Ureter (tissue), 1 donor: ENCODE measurements at places on chromosomes 4 and X.

DNA sequence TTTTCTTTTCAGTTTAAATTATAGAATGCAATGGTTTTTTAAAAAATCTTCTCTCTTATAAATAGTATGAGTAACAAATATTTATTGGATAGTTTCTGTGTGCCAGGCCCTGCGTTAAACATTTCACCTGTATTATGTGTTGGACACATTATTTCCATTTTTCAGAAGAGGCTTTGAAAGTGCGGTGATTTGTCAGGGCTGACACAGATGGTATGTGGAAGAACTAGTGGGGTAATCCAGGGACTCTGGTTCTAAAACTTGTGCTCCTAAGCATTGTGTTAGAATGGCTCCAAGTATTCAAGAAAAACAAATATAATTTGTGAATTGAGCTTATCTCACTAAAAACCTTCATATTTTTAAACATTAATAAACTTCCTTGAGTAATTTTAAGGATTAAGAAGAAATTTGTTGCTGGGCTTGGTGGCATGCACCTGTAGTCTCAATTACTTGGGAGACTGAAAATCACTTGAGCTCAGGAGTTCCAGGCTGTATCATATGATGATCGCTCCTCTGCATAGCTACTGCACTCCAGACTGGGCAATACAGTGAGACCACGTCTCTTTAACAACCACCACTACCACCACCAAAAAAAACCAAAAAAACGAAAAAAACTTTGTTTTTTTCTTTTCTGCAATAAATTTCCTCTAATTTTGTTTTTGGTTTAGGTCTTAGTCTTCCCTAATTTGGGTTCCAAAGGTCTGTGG, 40.0 kb downstream of the RAPGEF2 start:
- no peak for DNase-seq

- DNase-seq, result no peak
Measured at GRCh38 chr4:72186714-72187113, 154.9 kb downstream of the NPFFR2 start.

- no peak for DNase-seq
Measured at GRCh38 chr4:4595252-4595651, 53.4 kb upstream of the STX18 start.

DNA sequence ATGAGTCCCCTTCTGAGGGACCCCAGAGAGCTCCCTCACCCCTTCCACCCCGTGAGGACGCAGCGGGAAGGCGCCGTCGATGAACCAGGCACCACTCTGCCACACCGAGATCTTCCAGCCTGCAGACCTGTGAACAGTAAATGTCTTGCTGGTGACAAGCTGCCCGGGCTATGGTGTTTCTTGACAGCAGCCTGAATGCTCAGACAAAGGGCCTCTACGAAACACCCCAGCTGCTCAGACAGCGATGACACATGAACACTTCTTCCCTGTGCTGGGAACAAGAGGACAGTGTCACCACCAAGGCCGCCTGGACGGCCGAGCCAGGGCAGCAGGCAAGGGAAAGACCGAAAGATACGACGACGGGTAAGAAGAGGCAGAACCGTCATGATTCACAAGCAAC, 30.6 kb upstream of the GTPBP6 start:
- no peak for DNase-seq

- DNase-seq, result no peak
Measured at GRCh38 chr4:85370400-85371032, 104.4 kb upstream of the ARHGAP24 start.

DNA sequence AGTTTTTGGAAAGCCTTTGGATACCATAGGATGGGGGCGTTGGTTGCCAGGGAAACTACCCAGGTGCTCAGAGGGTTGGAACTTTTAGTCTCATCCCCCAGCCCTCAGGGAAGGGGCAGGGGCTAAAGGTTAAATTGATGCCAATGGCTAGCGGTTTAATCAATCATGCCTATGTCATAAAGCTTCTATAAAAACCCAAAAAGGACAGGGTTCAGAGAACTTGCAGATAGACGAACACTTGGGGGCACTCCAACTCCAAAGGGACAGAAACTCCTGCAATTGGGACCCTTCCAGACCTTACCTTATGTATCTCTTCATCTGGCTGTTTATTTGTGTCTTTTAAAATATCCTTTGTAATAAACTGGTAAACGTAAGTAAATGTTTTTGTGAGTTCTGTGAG, 30.0 kb upstream of the GPR173 start:
- no peak for DNase-seq

GRCh38 chrX:136714626-136715599, 65.8 kb downstream of the ARHGEF6 start:
- no peak for DNase-seq

DNA sequence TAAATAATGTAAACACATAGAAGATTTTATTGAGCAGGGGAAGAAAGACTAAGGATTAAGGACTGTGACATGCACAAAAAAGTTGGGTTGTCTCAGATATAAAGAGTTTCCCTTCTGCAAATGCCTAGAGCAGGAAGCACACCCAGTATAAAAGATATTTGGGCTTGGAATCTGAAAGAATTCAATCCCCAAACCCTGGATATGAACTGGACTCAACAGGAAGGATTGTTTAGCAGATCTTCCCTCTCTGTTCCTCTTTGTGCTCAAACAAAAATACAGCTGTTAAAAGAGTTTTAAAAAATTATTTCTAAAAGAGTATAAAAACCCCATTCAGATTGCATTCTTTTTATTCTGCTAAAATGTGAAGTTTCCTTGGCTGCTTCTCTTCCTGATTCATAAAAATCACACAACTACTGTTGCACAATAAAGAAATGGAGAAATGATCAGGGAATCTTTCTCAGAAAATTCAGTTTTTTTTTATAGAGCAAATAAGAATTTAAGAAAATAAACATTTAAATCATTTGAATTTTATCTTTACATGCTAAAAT, 71.4 kb downstream of the PDLIM5 start:
- DNase-seq, result no peak

GRCh38 chrX:10095698-10096432, 60.9 kb upstream of the CLCN4 start:
- no peak for DNase-seq

DNA sequence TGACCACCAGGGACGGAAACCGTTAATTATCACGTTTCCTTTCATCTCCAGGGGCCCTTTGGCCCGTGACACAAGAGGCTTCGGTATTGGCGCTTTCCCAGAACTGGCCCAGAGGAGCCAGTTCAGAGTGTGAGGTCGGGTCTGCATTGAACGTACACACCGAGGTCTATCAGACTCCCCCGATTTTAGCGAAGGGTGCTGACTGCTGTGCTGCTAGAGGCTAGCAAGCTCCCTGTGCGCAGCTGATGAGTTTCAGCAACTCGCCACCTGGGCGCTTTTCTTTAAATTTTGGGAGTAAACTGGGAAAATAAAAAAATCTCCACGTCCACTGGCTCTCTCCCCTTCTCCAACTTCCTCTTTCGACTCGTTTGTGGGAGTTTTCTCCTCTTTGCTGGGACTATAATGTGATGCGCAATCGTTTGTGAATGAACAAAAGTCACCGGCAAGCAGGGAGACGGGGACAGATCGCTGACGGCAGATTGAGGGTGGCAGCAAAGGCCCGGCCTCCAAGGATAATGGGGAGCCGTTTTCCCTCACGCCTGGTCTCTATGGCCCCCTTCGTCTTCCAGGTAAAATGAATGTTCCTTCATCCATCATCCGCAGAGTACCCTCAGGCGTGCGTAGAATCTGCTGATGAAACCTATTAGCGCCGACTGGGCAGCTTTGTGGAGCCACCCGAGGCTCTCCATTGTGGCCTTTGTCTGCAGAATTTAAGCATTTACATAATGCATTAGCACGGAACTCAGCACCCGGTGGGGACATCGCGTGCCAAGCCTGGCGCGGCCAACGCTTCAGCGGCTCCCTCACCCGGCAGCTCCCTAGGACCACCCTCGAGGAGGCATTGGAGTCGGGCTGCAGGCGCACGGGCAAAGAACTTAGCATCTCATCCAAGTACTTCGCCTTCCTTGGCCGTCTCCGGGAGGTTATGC, 1.6 kb upstream of the LRAT start:
- DNase-seq, result no peak

DNA sequence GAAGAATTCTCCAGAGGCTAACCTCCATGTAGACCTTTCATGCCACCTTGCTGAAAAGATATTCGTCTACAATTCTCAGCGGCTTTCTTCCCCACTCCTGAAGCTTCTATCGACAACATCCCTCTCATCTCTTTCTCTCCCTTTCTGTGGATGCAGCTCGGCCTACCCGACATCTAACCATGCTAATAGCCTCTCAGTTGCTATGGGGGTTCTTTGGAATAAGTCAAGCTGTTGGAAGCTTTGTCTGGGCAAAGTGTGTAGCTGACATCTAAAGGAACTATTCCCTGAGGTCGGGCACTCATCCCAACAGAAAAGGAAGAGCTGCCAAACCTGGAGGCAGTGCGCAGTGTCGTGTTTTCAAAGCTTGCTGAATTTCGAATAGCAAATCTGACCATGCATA, 192.1 kb downstream of the RBMX2 start:
- DNase-seq, result no peak

DNA sequence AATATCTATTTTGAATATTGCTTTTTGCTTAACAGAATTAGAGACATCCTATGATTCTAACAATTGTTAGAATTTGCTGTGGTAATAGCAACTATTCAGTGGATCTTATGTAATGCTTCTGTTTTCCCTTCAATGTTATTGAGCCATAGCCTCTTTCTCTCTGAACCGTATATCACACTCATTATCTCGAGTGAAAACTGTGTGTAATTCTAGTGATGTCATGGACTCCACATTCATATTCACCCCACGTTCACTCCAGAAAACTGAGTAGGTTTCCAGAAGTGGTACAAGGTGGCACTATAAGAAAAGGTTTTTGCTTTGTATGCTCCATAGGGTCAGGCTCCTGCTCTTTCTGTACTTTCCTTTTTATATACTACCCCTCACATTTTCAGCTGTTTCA, 534.3 kb upstream of the PABPC4L start:
- DNase-seq, result no peak

DNA sequence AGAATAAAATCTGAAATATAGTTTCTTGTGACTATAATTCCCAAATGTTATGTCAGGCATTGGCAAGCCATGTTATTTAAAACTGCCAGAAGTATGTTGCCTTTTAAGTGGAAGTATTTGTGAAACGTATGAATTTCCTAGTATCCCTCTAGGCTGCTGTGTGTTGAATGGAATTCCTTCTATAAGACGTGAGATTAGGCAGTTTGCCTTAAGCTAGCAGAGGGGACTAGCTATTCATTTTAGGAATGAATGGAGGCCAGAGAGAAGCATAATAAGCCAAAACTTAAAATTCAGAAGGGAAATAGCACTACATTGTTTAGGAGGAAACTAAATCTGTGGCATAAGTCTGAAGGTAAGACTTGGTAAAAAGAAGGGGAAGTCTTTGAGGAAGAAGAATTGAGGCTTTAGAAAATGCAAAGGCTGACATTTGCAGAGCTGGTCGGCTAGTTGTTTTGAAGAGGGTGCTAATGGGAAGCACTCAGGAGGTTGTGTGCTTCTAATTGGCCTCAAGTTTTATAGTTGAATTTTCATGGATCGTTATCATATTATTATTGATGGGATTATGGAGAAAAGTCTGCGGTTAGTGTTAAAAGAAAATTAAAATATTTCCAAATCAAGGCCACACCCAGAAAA, 57.1 kb downstream of the TMEM131L start:
- DNase-seq, result no peak

- DNase-seq, result no peak
Measured at GRCh38 chr4:109411964-109412363, 21.7 kb upstream of the SEC24B start.

GRCh38 chr4:53490161-53490956, 100.9 kb downstream of the LNX1 start:
- no peak for DNase-seq

DNA sequence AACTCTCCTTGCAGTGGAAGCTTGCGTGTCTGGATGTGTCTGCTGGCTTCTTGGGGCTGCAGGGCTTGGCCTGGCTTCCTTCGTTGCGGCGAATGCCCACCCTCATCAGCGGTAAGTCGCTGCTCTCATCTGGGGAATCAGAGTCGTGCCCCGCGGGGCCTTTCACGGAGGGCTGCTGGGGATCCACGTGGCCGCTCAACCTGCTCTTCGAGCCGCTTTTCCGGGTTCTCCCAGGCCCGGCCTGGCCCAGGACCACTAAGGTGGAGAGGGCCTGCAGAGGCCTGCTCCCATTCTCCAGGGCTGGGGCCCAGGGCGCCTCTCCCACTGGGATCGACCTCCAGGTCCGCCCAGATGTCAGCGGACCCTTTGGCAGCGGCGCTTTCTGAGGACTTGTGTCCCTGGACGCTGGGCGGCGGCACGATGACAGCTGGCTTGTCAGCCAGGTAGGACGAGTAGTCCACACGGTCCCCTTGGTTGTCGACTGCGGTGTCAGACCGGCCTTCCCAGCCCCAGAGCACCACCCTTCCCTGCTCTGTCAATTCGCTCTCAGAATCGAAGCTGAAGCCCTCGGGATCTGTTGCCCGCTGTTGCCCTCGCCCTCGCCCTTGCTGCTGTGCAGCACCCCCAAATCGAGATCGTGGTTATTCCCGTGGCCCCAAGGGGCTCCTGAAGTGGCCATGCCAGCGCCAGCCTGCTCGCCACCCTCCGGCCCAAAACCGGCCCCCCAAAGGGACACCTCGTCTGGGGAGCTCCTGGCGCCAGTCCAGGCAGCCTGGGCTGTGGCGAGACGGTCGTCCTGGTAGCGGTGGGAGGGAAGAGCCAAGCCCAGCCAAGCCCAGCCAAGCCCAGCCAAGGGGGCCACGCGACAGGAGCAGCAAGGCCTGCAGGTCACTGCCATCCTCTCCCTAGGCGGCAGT, 37.8 kb upstream of the NHSL2 start:
- no peak for DNase-seq

GRCh38 chrX:21873063-21873775, 17.4 kb downstream of the YY2 start:
- DNase-seq, result no peak

DNA sequence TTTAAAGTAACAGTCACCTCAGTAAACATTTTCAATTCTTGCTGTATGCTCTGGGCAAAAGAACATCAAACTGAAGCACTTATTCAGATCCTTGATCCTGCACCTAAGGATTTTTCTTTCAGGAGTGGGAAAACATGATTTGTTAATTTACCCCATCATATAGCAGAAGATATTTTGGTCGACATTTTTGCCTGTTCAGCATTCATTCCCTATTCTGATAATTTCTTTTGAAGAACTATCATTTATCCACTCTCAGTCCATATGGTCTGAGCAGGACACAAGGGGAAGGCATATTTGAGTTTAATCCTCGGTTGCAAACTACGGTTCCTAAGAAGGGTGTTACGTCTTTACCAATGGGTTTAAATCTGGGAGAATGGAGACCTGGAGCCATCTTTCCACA, 1.2 kb upstream of the CLOCK start:
- DNase-seq, result no peak

DNA sequence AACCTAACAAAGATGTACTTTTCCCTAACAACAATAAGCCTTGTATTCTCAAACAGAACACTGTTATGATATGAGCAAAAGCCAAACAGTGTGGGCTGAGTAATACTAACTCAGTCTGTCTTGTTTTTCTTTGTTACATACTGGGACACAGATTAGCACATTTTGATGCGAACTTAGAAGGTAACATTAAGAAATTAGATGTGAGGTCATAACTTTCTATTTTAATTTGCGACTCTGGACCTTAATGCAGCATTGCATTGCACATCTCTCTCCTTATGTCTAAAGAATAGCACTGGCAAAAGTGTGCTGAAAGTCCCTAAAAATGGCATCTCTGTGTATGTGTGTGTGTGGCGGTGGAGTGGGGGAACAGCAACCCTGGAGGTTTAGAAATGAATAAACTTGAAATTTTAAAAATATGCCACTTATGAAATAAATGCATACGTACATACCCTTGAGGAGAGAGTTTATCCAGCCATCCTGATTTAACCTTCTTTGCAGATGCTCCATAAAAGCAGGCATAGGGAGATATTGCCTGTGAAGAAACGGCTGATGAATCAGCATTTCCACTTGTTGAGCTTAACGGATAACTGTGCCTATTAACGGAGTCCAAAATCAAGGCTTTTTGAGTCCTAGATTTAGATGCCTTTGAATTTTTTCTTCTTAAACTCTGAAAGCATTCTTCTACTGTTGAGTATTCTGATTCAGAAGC, 34.2 kb downstream of the ARAP2 start:
- no peak for DNase-seq
